Mesothelial cell of epicardium (in vitro differentiated cells): ENCODE measurements at places on chromosomes 3 and 15. TPM values are rescaled to one million over a fixed set of nuclear protein-coding genes. Genes with fewer than 3 reads are reported as not detected.

Gene PLCD1
- total RNA-seq = 19.0 to 20.8 TPM (median 20.7 TPM) in 3 replicates

Gene MFN1
- 61.0 to 65.5 TPM (median 64.7 TPM) in 3 replicates for total RNA-seq

GRCh38 chr3:53328746-53329145 lies 18.6 kb downstream of the DCP1A start:
- DNase-seq = no peak

- no peak for DNase-seq
These were observed 244.1 kb upstream of the STT3B start for GRCh38 chr3:31288641-31289100.
